NCI-H526 (cell line): ENCODE measurements at places on chromosomes 1 and 21.

DNA sequence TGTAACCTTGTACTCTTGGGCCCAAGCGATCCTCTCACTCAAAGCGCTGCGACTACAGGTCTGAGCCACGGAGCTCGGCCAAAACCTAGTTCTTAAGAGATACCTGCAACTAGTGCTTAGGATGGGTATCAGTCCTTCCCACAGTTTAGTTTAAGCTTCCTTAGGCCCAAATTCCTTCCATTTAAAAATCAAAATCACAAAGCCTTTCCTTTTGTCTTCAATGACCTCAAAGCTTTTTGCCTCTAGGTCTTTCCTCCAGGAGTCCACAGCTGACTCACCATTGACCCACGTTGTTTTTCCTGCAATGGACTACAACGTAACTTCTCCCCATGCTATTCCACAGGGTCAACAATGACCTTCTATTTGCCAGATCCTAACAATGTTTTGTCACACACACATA, 64.0 kb downstream of the APP start:
- DNase-seq: no peak

DNA sequence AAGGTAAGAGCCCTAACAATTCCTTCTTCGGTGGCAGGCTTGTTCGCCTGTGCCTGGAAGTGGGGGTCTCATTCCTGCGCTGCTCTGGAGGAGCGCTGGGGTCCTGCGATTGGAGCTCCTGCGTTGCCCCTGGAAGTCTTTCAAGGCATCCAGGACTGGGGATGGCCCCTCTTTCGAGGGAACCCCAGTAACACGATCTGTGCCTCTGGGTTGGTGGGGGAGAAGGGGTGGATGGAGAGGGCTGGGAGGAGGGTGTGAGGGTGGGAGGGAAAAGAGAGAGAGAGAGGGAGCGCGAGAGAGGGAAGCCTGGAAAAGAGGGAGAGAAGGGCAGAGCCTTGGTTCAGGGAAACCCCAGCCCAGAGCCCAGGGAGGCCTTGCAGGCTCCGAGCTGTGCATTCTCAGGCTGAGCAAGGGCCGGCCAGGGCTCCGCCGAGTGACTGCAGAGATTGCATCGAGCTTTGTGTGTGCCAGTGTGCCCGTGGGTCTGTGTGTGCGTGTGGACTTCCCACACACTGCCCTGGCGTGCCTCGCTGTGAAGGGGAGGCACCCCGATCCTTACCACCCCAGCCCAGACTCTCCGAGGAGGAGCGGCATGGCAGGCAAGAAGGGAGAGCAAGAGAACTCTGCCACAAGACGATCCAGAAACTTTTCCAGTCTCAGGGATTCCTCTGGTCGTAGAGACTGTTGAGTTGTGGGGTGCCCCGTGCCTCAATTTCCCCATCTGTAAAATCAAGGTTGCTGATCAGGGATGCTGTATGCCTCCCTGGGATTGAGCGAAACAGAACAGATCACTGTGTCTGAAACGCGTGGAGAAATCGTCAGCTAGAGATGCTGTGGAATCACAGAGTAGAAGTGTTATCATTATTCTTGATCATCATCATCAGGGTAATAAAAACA, 619 bp downstream of the BCL9 start:
- DNase-seq: peak; percentile 84

GRCh38 chr1:2533365-2533764, 3.3 kb upstream of the HES5 start:
- no peak for DNase-seq

DNA sequence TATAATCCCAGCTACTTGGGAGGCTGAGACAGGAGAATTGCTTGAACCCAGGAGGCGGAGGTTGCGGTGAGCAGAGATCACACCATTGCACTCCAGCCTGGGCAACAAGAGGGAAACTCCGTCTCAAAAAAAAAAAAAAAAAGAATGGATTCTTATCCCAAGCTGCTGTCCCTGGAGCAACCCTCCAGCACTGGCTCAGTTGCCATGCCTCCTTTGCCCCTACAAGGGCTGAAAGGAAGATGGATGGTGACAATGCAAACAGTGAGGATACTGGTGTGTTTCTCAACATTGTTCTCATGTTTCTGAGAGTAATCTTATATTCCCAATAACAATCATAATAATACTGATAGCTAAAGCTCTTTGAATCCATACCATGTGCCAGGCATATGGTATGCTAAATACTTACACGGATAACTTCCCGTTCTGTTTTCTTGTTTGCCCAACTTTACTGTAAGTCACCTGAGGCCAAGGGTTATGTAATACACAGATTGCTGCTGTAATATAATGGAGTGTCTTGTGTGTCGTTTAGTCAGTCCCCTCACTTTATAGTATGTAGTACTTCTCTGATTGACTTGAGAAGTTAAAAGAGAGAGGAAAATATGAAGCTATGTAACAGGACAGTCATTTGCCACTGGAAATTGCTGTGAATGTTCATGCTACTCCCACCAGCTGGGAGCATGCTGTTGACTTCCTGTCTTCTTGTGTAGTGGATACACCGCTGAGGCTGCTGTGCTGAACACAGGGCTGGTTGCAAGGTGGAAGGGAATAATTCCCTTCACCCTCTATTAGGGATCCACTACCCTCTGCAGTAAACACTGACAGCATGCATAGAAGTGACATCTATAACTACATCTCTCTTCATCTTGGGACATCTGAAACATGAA, 153.6 kb downstream of the CNIH3 start:
- no peak for DNase-seq

DNA sequence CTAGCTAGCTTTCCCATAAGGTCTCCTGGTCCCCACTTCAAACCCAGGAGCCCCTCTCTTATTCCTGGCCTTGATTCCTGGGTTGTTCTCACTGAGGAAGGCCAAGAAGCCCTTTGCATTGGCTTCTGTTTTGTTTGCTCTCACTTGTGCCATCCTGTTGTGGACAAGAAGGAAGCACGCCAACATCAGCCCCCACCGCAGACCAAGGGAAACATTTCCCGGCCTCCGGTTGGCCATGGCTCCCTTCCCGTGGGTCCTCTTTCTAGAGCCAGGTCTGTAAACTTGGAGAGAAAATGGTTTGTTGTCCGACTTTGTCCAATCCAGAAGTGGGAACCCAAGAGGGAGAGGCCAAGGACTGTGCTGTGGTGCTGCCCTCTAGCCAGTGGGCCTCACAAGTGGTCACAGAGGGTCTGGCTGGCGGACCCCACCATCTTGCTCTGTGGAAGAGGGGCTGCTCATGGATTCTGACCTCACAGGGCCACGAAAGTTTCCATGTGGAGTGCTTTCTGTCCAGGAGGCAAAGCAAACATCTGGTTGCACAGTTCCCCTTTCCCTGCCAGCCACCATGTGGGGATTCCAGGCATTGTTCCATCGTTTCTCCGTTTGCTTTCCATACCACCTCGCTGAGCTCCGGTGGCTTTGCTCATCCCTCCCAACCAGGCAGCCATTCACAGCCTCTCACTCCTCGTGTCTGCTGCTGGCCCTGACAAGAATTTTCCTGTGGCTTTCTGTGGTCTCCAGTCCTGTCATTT, 18.9 kb upstream of the TENT5C start:
- no peak for DNase-seq
